Activated T-cell treated with anti-CD3 and anti-CD28 coated beads, Interleukin-2, amount 50 U/mL, for 72 hours (primary cell): ENCODE measurements at places on chromosomes 1 and 21. TPM values are rescaled to one million over a fixed set of nuclear protein-coding genes. Genes with fewer than 3 reads are reported as not detected.

DNA sequence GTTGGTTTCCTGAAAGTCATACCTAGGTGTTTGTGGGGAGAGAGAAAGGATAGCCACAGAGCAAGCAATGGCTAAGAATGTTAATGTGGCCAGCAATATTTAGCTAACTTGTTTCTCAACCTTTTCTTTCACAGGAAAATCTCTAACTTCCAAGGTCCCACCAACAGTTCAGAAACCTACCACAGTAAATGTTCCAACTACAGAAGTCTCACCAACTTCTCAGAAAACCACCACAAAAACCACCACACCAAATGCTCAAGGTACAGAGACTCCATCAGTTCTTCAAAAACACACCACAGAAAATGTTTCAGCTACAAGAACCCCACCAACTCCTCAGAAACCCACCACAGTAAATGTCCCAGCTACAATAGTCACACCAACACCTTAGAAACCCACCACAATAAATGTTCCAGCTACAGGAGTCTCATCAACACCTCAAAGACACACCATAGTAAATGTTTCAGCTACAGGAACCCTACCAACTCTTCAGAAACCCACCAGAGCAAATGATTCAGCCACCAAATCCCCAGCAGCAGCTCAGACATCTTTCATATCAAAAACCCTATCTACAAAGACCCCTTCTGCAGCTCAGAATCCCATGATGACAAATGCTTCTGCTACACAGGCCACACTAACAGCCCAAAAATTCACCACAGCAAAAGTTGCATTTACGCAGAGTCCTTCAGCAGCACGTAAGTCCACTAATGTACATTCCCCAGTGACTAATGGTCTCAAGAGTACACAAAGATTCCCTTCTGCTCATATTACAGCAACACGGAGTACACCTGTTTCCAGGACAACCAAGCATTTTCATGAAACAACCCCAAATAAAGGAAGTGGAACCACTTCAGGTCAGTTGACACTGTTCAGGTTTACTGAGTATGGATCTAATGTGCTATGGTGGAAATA, 15.3 kb downstream of the CD55 start:
- peak; percentile 75 for DNase-seq

DIRAS3 gene
- 0.72 TPM for total RNA-seq

GRCh38 chr1:6691507-6691906, 10.1 kb downstream of the DNAJC11 start:
- DNase-seq, result no peak

DNA sequence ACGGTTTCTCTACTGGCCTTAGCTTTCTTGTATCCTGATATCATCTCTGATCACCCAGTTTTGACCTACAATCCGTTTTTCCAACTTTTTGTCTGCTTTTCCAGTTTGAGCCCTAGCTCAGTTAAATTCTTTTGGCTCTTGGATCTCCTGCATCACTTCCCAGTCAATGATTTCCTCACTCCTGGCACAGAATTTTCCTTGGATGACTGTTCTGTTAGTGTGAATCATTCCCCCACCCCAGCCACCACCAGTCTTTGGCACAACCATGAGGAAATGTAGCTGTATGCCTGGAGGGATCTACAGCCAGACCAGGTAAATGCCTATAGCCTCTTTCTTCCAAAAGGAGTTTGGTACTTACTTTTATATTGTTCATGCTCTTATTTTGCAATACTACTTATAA, 187.2 kb upstream of the PTGFR start:
- DNase-seq, result no peak

DNA sequence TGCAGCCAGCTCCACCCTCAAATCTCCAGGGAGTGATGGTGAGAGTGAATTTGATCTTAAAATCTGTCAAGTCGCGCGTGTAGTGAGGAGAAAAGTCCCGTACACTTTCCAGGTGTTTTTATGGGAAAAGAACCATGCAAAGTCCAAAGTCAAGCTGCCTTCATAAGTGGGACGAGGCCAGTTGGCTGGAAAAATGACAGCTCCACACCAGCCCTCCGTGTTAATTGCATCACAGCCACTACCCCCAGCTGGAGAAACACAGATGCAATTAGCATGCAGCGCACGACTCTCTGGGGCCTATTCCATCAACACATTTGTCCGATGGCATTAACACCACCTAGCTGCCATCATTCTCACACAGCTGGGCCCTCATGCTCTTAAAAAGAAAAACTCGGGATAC, 68.4 kb downstream of the KLHDC7A start:
- DNase-seq, result no peak

DNA sequence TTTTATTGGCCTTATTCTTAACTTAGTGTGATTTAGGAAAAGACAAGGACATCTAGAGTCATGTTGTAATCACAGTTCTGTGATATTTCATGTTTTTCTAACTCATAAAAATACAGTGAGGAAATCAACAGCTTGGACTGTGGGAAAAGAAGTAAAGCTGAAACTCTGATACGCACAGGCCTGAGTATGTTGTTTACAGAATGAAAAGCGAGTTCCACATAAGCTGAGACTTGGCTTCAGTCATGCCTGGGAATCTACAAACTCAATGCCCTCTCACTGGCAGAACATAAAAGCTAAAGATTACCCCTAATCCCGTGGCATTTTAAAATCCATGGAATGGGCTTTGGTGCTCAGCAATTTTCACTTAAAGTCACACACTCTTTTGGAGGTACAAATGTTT, 23.6 kb upstream of the ATP5PO start:
- no peak for DNase-seq

DNA sequence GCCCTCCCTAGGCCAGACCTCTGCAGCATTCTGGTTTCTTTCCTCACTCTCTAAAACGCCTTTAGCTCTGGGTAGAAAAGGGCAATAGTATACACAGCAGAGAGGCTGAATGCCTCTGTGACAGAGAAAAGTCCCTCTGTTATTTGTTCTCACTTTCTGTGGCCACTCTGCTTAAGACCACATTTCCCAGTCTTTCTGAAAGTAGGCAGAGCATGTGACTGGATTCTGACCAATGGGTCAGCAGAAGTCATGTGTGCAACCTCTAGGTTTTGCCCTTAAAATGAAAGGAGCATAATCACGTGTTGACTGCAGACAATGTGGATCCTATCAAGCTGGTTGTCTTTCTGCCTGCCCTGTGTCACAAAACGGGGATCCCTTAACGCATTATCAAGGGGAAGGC, 79.7 kb upstream of the MARK1 start:
- no peak for DNase-seq

DNA sequence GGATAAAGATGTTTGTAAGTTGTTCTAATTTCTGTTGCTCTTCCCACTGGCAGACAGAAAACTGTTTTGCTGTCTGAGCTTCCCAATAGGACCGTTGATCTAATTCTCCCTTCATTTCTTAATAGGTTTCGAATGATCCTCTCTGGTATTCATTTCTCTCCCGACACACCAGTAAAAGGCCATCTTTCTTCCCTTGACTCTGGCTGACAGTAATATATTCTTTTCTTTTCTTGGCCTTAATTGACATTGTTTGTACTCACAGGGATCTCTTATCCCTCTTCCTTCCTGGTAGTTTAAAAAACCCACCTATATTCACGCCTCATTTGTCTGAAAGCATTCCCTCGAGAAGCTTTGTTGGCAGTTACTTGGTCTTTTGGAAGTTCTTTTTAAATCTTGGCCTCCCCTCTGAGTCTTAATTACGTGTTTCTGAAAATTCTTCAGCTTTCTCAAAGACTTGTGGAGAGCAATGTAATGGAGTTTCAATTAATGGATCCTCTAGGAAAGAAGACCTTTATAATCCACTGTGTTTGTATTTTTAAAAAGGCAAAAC, 40.3 kb downstream of the MAP10 start:
- DNase-seq, result no peak

DNA sequence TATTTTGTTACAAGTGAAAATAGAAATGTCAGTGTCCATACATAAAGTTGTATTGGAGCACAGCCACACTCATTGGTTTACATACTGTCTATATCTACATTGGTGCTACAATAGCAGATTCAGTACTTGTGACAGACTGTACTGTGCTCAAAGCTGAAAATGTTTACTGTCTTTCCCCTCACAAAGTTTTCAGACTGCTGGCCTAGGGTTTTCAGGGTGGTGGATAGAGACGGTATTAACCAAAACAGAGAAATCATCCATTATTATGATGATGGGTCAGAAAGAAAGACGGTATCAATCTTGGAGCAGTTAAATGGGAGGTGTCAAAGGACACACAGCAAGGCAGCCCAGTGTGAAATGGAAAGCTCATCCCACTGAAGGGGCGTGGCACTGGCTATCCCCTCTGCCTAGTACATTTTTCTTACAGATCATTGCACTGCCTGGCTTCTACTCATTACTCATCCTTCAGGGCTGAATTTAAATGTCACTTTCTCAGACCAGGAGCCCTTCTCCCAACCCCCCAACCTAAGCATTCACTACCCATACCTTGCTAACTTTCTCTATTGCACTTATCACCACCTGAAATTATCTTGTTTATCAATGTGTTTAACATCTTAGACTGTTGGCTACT, 10.2 kb downstream of the JAK1 start:
- peak; percentile 52 for DNase-seq

DNA sequence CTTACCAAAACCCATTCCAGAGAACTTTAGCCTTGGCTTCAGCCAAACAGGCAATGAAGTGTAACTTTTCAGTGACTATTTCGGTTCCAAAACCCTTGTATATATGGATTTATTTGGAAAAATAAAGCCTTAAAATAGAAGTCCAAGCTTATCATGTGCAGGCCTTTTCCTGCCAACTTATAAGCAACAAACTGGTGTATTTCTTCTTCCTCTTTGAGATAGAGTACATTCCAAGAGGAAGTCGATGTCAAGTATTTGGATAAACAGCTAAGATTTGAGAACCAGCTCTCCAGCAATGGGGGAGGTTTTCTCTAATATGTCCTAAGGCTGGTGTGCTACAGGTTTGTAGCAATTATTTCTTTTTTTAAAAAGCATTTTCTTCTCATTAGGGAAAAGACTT, 407.8 kb downstream of the DUSP10 start:
- no peak for DNase-seq

GRCh38 chr1:35929730-35930592, 944 bp upstream of the AGO3 start:
- DNase-seq, result peak; percentile 40

- DNase-seq, result no peak
These were observed 79.6 kb downstream of the NEGR1 start for GRCh38 chr1:72202761-72203160.

- DNase-seq, result no peak
These were observed 50.6 kb downstream of the LHX4 start for GRCh38 chr1:180280617-180281016.

DNA sequence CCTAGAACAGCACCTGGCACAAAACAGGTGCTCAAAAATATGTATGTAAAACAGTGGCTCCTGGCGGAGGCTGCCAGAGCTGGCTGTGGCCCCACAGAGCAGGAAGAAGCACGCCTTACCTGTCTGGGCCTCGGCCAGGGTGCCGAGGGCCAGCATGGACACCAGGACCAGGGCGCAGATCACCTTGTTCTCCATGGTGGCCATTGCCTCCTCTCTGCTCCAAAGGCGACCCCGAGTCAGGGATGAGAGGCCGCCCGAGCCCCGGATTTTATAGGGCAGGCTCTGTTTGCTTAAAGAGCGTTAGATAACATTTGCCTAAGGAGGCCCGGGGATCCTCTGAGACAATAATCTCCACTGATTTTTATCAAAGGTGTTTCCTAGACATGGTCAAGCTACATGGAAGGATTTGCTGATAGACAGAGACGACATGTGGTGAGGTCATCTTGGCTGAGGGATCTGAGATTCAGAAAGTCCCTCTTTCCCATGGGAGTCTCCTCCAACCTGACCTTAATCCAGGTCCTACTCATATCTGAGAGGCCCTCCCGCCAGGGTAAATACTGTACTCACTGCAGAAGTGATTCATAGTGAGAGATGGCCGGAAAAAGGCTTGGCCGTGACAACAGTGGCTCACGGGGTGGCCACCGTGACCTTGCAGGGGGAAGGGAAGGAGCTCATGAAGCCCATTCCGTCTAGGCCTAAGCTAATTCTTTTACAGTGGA, at the start of gene TFF1:
Gene TFF1 (minus strand): TSS at position 244 of the 719 bp plus-strand sequence. CDS start 40 bp downstream, at position 204.
- DNase-seq, result no peak

DNA sequence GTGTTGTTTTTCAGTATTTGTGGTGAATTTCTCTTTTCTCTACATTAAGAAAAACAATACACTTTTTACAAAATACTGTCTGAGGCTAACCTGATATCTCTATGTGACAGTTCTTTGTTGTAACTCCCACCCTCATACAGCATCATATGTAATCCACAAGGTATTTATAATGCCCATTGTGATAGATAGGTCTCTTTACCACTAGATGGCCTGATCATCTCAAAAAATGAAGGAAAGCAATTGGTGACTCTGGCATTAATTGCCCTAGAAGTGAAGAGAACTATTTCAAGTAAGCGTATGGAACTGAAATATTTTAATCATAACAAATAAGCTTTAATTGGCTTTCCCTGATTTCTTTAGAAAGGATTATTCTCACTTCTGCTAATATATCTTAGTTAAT, 36.2 kb upstream of the HFM1 start:
- no peak for DNase-seq

FLG2 gene
- total RNA-seq, result not detected

- no peak for DNase-seq
These were observed 156.9 kb upstream of the NBPF11 start for GRCh38 chr1:148308832-148309458.

GRCh38 chr1:51139474-51139873, 37.4 kb downstream of the C1orf185 start:
- no peak for DNase-seq

- no peak for DNase-seq
These were observed 141.1 kb downstream of the TOMM20 start for GRCh38 chr1:234987415-234988154.

DNA sequence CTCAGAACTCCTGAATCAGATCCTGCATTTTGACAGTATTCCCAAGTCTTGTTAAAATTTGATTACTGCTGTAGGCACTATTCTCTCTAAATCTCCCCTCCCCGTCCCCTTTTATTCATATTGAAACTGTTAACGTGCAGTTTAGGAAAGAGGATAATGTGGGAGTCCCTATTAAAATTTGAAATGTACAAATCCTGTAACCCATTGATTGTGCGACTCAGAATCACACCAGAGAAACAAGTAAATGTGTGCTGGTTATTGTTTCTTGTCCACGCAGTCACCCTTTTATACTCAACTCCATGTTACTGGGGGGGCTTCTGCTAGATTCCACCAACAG, 584 bp upstream of the LTN1 start:
- no peak for DNase-seq

- DNase-seq, result no peak
These were observed 195.8 kb downstream of the KAZN start for GRCh38 chr1:14794136-14794768.

ZNF691 gene
- 9.8 TPM for total RNA-seq

DNA sequence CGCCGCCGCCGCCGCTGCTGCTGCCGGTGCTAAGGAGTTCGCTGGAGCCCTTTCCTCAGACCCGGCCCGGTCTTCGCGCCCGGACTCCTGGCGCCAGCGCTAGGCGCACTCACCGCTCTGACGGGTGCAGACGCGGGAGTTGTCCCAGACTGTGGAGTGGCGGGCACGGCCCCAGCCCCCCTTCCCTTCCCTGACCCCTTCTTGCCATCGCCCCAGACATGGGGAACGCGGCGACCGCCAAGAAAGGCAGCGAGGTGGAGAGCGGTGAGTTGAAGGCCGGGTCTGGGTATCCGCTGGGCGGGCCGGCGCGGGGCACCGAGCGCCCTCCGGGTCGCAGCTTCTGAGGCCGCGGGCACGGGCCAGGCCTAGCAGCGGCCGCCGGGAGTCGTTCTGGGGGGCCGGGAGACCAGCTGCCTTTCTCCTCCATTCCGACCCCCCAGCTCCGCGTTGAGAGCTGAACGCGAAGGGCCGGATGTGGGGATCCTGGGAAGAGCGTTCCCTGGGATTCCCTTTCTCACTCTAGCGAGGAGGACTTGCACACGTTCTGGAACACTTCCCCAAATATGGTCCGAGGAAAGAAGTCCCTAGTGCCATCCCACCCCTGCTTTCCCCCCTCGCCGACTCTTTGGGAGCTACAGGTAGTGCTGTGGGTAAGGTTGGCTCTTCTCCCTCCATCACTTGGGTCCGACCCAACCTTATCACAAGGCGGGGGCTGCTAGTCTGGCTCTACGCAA, 65.8 kb upstream of the PRKACB start:
- DNase-seq, result peak; percentile 43
